Posterior vena cava (tissue), 2 donors: ENCODE measurements at places on chromosomes 5 and 9. TPM values are rescaled to one million over a fixed set of nuclear protein-coding genes. Genes with fewer than 3 reads are reported as not detected.

The SLCO4C1 gene
- total RNA-seq, result 0.19 TPM

The SERF1A gene
- total RNA-seq, result 8.9 TPM

The LCN15 gene
- not detected for total RNA-seq

The ALDOB gene
- total RNA-seq, result not detected

The GABRA1 gene
- not detected for total RNA-seq

The ANKRD34B gene
- total RNA-seq, result not detected

The ARAP3 gene
- 18.8 TPM for total RNA-seq

The PCDH1 gene
- 30.2 TPM for total RNA-seq

The ADAMTSL2 gene
- 5.5 TPM for total RNA-seq

The HTR4 gene
- 0.33 TPM for total RNA-seq

The GOLPH3 gene
- 89.3 TPM for total RNA-seq

The GLDC gene
- total RNA-seq, result 0.32 TPM

The FAM151B gene
- total RNA-seq, result 2.1 TPM

The ZNF883 gene
- total RNA-seq, result 2.1 TPM

The ENG gene
- 189 TPM for total RNA-seq

The TAF11L5 gene
- total RNA-seq, result not detected

The RNF130 gene
- total RNA-seq, result 80.3 TPM

The TMEM8B gene
- 16.1 TPM for total RNA-seq

The DHFR gene
- 9.3 TPM for total RNA-seq

The CARTPT gene
- total RNA-seq, result not detected

The ARHGEF37 gene
- 10.7 TPM for total RNA-seq

The PCDHA1 gene
- not detected for total RNA-seq

The NEURL1B gene
- total RNA-seq, result 32.9 TPM

The TYRP1 gene
- 0.67 TPM for total RNA-seq

The PSMD5 gene
- total RNA-seq, result 31.3 TPM

The BICD2 gene
- total RNA-seq, result 27.4 TPM

The ZNF608 gene
- total RNA-seq, result 11.9 TPM

The RASEF gene
- total RNA-seq, result 1.00 TPM

The IFNE gene
- total RNA-seq, result not detected
